Prostate gland (tissue), 2 donors: ENCODE measurements at places on chromosomes 4 and X. TPM values are rescaled to one million over a fixed set of nuclear protein-coding genes. Genes with fewer than 3 reads are reported as not detected.

PRR32 gene
- total RNA-seq = not detected

TIGD4 gene
- 0.64 TPM for total RNA-seq

PCGF3 gene
- total RNA-seq = 135 TPM

USP26 gene
- total RNA-seq = 4.5 TPM

IL2 gene
- total RNA-seq = not detected

NAP1L5 gene
- 7.7 TPM for total RNA-seq

MAGEA10 gene
- total RNA-seq = not detected

CDKL2 gene
- not detected for total RNA-seq

TBX22 gene
- 0.23 TPM for total RNA-seq

SHROOM3 gene
- 107 TPM for total RNA-seq

ERCC6L gene
- total RNA-seq = 0.85 TPM

COL4A6 gene
- 13.5 TPM for total RNA-seq

CHRNA9 gene
- not detected for total RNA-seq

GIMD1 gene
- not detected for total RNA-seq
